ENCODE measurements at places on chromosomes 1 and 21.

DNA sequence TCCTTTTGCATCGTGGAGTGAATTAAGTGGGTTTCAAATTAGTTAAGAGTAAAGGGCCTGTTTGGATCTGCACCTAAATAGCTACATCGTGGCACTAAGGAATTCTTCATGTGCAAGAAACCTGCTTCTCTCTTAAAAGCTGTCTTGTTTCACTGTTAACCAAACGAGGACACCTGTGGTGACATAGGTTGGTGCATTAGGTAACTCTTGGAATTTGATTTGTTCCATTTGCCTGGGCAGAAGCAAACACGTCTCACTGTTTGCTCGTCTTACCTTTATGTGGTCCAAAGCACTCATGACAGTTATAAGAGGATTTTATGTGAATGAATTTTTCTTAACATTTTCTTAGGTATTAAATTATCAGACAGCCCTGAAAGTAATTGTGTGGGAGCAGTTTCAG lies 60.9 kb downstream of the PRDM2 start:
- DNase-seq, result no peak

- no peak for DNase-seq
Measured at GRCh38 chr1:117275055-117275454, 64.3 kb upstream of the VTCN1 start.

DNA sequence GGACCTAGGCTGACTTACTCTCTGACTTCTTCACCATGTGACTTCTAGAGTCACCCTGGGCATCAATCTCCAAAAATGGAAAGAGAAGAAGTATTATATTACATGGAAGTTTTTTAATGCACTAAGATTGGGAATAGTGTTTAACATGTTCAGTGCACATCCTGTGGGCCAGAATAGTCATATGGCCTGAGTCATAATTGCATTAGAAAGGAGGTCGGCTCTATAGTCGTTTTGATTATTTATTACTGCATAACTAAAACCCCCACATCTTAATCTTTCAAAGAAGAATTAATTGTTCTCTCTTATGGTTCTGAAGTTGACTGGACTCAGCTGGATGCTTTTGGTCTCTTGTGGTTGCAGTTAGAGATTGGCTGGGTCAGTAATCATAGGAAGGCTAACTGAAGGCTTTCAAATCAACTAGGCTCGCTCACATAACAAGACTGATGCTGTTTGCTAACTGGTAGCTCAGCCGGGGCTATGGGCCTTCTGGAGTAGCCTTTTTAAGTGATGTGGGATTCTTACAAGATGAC lies 810.6 kb upstream of the ADGRL4 start:
- no peak for DNase-seq

GRCh38 chr1:183484254-183484653 lies 12.0 kb downstream of the SMG7 start:
- DNase-seq, result no peak

- DNase-seq, result no peak
Measured at GRCh38 chr1:73980324-73981040, 217.5 kb downstream of the LRRIQ3 start.

DNA sequence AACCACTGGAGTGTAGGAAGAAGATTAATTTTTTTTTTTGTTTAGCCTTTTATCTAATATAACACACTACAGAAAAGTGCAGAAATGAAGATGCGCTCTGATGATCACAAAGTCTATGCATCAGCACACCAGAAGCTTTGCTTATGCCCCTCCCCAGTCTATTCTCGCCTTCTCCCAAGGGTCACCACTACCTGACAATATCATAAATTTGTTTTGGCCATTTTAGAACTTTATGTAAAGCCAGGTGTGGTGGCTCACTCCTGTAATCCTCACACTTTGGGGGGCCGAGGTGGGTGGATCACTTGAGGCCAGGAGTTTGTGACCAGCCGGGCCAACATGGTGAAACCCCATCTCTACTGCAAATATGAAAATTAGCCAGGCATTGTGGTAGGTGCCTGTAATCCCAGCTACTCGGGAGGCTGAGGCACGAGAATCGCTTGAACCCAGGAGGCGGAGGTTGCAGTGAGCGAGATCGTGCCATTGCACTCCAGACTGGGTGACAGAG lies 231.3 kb downstream of the FOXD2 start:
- no peak for DNase-seq

- no peak for DNase-seq
Measured at GRCh38 chr1:222404710-222405109, 143.2 kb downstream of the HHIPL2 start.

GRCh38 chr1:219465212-219466093 lies 147.5 kb downstream of the ZC3H11B start:
- DNase-seq, result no peak

GRCh38 chr1:213724640-213725536 lies 262.9 kb upstream of the PROX1 start:
- DNase-seq, result no peak

DNA sequence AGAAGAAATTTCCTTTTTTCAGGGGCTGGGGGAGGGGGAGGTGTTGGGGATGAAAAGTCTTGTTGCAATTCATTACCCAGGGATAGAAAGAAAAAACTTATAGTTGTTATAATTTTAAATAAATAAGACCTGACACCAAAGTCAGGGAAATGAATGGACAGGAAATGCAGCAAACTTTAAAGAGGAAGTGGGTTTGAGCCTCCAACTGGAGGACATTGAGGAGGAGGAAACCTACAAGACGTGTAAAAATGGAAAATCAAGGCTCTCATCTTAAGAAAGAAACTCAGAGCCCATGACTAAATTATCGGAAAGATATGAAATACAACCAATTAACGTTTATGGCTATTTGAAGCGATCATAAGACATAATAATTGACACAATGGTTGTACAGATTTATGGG lies 54.4 kb downstream of the NIBAN1 start:
- DNase-seq, result no peak

DNA sequence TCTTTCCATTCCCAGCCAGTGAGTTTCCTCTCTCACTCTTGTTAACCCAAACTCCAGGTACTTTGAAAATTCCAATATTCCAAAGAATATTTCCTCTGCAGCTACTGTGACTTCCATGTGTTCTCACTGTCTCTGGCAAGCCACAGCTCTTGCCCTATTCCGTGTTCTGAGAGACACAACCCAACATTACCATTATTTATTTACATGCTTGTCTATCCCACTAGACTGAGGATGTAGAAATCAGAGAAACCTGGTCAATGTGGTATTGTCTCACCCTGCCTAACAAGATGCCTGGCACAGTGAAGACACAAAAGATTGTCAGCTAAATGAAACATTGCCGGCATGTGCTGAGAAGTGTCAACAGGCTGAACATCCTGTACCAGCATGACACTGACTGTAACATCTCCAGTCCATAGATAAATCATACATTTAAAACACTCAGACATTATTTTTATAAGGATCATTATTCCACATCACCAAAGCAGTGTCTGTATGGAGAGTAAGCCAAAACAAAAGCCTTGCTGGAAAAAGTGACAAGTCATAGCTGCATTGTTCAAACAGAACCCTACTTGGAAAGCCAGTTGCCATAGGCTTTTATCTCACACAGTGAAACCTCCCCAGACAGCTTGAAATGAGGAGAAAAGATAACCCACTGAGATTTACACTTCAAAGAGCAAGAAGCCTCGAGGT lies 72.3 kb downstream of the SIPA1L2 start:
- no peak for DNase-seq

DNA sequence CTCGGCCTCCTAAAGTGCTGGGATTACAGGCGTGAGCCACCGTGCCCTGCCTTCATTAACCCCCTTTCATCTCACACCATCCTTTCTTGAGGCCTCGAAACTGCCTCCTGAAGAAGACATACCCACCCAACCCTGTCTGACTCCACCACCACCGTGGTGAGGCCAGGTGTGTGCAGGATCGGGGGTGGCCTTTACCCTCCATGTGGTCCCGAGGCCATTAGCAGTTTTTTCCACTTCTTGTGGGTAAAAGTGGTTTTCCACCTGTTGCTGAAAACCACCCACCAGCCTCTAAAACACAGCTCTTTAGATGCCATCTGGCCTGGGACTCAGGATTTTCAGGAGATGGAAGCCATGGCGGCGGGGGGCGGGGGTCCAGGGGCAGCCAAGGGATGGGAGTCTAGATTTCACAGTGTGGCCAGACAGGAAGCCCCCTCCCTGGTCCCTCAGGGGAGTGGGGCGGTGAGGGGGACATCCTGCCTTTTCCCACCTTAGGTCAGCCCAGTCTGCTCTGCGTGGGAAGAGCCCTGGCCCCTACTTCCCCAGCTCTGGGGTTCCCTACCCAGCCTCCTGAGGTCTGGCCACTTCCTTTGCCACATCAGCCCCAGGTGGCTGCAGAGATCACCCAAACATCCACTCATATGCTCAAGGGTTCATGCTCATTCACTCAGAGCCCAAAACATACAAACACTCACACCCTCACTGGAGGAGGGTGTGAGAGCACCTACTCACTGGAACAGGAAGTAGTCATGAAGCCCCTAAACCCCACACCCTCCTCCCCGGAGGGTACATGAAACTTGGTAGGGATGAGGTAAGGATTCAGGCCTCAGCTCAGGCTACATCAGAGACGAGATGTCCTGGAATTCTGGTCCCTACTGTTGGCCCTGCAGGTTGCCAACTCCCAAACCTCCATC lies 2.3 kb downstream of the FGR start:
- no peak for DNase-seq

- DNase-seq, result no peak
Measured at GRCh38 chr1:78122389-78122788, 76.6 kb downstream of the GIPC2 start.

DNA sequence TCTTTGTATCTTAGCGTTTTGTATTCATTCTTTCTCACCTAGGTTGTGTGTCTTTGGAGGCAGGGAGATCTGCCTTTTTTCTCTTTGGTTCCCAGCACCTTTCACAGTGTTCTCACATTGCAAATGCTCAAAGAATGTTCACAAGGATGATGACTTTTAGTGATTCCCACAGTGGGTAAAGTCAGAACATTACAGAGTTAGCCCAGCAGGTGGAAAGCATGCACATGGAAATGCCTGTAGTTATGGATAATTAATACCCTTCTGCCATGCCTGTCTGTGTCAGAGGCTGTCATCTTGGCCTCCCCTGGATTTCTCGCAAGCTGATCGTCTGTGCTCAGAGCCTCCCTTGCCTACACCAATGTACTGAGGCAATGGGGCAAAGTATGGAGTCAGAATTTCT lies 458.9 kb downstream of the LMO4 start:
- DNase-seq, result no peak

- DNase-seq, result no peak
Measured at GRCh38 chr1:205248793-205249601, 21.3 kb downstream of the TMCC2 start.

All from NCI-H2107 (cell line).